ENCODE measurements at places on chromosomes 3 and 15. TPM values are rescaled to one million over a fixed set of nuclear protein-coding genes. Genes with fewer than 3 reads are reported as not detected.

GRCh38 chr15:70427167-70428120 lies 329.7 kb upstream of the TLE3 start:
- no peak for ATAC-seq

Gene RAB27A
- 99.2 TPM for total RNA-seq

DNA sequence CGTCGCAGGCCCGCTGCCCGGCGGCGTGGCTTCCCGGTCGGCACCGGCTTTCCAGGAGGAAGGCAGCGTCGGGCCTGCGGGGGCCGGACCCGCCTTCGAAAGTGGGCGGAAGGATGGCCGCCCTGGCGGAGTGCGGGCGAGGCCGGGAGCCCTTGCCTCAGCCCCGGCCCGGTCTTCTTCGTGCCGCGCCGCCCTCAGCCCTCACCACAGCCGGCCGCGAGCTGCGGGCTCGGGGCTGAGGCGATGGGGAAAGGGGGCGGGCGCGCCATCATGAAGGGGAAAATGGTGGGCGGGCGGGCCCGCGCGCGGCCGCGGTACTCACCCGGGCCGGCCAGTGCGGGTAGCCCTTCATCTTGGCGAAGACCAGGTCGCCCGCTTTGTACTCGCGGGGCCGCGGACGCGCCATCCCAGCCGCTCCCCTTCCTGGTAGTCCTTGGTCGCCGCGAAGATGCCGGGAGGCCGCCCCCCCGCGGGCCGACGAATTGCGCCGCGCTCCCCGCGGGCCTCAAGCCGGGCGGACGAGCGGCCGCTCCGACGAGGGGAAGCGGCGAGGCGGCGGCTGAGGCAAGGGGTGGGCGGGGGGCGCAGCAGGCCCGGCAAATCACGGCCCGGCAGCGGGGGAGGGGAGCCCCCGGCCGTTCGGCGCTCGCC lies 489 bp downstream of the HDGFL3 start:
- peak; percentile 44 for ATAC-seq

- no peak for ATAC-seq
Measured at GRCh38 chr3:167777356-167777755, 41.8 kb downstream of the SERPINI1 start.

DNA sequence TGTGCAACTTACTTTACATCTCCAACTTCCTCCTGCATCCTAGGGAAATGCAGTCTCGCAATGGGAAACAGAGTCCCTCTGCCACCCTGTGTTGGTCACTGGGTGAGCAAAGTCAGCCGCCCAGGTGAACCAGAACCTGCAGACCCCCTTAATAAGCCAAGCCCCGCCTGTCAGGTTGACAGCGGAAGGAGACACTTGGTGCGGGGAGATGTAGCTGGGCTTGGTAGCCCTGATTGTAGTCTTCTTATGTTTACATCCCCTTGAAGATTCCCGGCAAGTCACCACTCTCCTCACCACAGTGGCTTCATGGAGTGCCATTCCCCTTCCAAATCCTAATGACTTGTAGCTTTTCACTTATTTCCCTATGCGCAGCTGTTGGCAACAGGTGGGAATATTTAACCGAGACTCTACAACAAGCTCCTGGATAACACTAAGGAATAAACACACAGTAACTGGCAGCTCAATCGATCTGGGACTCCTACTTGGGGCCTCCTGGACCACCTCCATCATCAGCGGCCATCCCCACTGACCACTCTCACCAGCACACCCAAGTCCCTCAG lies 17.7 kb upstream of the CLSTN2 start:
- no peak for ATAC-seq

GRCh38 chr15:78032671-78033070 lies 44.8 kb downstream of the TBC1D2B start:
- no peak for ATAC-seq

DNA sequence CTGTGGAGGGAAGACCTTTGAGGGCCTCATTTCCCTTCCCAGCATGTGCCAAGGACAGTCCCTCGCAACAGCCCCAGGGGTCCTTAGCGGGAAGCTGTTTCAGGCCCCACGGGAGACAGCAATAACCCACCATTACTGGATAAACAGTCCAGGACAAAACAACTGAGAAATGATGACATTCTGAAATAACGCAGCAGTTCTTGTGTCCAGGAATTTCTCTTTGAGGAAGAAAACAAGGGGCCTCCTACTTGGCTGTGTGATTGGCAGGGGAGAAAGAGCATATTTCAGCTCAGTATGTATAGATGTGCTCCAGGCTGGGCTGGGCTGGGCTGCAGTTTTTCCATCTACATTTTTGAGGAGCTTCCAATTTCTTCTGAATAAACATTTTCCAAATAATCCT lies 82.2 kb upstream of the THBS1 start:
- ATAC-seq, result no peak

- ATAC-seq, result no peak
Measured at GRCh38 chr3:127546970-127547733, 43.4 kb downstream of the TPRA1 start.

DNA sequence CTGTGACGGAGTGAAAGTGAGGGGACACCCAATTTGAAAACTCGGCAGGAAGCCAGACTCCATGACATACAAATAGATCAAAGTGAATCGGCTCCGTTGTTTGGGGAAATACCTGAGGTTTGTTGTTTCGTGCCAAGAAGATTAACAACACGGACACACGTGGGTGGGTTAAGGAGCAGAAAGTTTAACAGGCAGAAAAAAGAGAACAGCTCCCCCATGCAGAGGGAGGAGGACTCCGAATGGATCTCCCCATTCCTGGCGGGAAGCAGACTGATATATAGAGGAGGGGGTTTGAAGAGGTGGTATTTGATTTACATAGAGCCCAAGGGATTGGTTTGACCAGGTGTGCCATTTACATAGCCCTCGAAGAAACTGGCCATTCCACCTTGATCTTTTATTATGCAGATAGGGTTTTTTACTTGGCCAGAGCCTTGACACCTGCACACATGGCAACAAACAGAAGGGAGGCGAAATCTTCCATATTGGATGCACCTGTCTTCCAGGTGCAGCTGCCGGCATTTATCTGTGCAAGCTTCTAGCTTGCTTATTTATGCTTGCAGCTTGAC lies 4.8 kb upstream of the SACM1L start:
- no peak for ATAC-seq

Gene DAPK2
- 10.6 TPM for total RNA-seq

Gene YEATS2
- total RNA-seq, result 120 TPM

Gene HESX1
- total RNA-seq, result 0.71 TPM

GRCh38 chr3:38349684-38350359 lies 3.2 kb downstream of the XYLB start:
- ATAC-seq, result no peak

Measured in activated T-helper 17 cell treated with anti-CD3 and anti-CD28 coated beads, Interleukin-2, amount 50 U/mL, for 72 hours (primary cell).